ENCODE measurements at places on chromosomes 2 and 18.

DNA sequence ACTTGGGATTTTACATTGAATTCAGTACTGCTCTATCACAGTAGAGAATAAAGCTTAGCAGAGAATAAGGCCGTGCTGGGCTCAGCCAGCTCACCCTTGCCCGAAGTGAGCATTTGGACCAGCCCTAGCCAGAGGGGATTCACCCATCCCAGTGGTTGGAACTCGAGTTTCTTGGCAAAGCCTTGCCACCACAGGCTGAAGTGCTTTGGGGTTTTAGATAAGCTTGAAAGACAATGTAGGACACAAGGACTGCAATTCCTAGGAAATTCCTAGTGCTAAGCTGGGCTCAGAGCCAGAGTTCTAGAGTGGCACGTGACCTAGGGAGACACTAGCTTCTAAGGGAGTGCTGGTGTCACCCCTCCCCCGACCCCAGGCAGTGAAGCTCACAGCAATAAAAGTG is 28.0 kb downstream of the SERPINB11 start:
- no peak for DNase-seq

DNA sequence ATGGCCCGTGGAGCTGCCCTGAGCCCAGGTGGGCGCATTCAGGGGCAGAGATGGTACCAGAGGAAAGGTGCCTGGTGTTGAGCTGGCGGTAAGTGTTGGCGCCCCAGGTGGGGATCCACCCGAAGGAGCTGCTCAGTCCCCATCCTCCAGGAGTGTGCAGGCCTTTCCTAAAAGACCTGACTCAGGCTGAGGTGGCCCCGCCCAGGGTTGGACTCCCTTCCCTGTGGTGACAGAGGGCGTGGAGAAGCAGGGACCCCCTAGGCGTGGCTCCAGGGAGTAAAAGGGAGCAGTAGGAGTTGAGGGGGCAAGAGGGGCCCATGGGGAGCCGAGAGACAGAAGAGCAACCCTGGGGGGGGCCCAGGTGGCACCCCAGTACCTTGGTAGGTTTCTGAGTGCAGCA is 2.4 kb downstream of the OXER1 start:
- DNase-seq: no peak

DNA sequence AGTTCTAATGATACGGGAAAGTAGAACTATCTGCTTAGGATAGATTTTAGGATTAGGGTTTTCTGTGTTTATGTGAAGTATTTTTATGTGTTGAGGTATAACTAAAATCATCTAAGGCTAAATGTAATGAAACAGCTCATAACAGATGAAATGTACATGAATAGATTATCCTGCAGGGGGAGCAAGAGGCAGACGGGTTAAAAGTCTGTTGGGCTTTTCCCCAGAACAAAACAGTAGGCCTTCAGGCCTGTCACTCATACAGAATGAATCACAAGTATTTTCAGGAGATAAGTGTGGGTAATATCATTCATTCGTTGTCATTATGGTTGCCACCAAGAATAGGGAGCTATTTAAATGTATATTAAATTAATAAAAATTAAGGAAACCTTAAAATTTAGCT is 107.9 kb upstream of the IL1R2 start:
- DNase-seq: no peak

- DNase-seq: no peak
Measured at GRCh38 chr2:42028571-42029148, 19.2 kb upstream of the PKDCC start.

GRCh38 chr2:715854-716560 is 38.8 kb upstream of the TMEM18 start:
- no peak for DNase-seq

- no peak for DNase-seq
Measured at GRCh38 chr2:99727199-99727598, 237.4 kb upstream of the REV1 start.

DNA sequence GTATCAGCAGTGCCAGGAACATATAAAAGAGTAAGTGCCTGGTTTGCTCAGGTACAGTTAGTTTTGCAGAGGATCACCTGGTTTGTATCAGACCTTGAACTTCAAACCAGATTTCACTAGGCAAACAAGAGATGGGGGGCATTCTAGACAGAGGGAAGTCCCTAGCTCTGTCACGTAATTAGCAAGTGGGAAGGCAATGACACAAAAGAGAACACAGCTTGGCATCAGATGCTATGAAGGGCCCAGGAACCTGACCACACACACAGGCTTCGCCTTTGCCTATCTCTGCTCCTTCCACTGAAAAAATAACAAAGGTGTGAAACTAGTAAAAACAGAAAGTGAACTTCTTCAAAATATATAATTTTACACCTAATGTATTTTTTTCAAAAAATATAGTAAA is 62.6 kb downstream of the CERKL start:
- no peak for DNase-seq

DNA sequence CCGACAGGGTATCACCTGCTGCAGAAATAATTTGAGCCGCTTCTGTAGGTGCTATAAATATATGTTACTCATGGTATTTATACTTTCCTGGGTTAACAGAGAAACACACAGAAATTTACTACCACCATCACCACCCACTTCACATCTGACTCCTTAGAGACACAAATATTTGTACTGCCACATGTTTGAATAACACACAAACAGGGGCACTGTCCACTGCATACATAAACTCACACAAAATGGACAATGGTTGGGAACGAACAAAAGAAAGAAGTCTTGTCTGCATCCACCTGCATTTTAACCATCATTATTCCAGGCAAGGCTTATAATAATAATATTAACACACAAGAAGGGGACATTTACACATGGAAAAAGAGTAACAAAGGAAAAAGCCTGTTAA is 24.0 kb downstream of the IMMT start:
- no peak for DNase-seq

DNA sequence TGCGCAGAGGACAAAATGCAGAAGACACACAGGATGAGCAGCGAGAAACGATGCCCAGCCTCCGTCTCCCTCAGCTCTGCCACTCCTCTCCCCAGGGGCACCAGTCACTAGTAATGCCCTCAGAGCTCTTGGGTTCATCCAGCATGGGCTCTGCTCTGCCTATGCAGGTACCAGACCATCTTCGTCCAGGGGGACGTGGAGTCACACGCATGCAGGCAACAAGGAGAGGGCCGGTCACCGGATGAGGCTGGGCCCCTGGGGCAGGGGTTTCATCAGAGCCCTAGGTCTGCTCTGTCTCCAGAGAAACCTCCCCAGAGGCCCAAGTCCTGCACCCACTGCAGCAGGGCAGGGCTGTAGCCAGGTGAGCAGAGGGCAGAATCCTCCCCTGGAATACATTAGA is 23.9 kb downstream of the RAB31 start:
- DNase-seq: no peak

GRCh38 chr18:44835703-44836102 is 155.0 kb downstream of the SETBP1 start:
- no peak for DNase-seq

DNA sequence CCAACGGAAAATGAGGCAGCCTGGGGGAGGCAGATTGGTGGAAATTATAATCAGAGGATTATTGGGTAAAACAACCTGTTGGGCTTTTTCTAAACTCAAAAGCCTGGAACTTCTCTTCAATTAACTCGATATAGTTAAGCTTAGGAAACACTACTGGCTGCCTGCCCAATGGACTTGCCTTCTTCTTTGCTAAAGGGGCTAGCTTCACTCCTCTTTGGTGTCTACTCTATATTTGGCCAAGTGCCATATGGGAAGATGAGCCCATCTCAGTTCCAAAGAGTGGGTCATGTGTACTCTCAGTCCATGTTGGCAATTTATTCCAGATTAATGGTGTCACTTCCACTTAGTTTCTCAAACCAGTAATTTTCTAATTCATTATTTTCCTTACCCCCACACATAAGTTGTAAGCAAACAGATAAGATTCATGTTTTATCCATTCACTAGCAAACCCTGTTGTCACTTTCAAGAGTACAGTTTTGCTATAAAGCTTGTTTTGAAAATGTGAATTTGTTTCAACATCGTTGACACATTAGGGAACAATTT is 34.3 kb downstream of the DARS1 start:
- no peak for DNase-seq
